Left lung (tissue), 14 donors: ENCODE measurements at places on chromosomes 1 and 21.

DNA sequence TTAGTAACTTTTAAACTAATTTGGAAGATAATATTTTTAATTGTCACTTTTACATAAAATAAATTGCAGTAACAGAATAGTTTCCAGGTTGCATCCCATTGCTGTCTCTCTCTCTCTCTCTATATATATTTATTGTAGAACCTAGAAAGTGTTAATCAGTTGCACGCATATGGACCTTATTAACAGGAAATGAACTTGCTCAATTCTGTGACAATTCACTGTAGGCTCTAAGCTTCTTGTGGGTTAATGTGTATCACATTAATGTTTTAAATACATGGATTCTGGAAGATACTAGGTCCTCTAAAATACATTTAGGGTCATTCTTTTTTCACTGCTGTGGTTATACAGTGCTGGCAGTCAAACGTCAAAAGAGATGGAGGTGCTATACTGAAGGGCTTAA is 33.1 kb downstream of the LRRC71 start:
- no peak for DNase-seq

- no peak for DNase-seq
Measured at GRCh38 chr1:25900219-25900618, 6.0 kb downstream of the STMN1 start.

DNA sequence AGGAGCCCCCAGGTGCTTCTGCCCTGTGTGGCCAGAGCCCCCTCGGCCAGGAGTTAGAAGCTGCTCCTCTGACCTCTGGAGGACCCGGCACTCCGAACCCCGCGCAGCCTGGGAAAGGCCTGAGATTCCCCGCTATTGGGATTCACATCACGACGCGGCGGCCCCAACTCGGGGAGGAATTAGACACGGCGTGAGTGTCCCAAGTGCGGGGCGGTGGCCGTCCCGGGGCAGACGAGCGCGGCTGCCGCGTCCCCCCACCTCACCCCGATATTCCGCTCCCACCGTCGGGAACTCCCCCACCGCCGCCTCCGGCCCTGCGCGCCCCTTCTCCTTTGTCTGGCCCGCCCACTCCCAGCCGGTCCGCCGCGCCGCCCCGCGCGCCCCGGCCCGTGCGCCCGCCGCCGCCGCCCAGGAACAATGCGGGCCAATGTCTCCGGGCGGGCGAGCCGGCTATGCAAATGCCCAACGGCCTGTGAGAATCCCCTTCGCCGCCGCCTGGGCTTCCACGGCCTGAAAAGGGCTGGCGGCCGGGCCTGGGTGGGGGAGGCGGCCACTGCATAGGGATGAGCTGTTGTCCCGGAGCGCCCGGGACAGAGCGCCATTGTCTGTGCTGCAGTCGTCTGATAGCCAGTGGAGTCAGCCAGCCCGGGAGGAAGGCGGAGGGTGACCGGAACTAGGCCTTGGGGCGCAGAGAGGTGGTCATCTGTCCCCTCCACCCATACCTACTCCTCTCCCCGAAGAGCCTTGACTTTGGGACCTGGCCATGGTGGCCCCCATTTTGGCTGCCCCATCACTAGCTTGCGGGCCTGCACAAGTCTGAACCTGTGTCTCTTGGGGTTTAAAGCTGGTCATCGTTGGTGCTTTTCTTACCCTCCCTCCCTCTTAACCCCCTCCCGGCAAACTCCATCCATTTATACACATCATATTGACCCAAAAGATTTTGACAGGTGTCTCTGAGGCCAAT is 19.4 kb downstream of the RHBG start:
- DNase-seq = no peak

DNA sequence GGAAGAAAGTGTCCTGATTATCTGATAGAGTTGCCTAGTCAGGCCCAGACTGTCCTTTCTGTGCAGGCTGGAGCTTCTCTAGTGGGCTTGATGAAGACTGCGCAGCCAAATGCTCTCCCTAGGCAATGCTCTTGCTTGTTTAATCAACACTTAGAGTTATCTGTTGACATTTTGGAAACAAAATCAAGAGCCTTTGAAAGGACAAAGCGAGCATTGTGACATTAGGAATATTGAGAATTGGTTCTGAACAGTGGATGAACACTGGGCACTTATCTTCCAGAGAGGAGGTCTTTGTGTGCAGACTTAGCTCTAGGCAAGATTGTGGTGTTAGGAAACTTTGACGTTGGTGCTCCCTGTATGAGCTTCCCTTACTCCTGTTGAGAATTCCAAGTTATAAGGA is 94.5 kb downstream of the DNTTIP2 start:
- no peak for DNase-seq

DNA sequence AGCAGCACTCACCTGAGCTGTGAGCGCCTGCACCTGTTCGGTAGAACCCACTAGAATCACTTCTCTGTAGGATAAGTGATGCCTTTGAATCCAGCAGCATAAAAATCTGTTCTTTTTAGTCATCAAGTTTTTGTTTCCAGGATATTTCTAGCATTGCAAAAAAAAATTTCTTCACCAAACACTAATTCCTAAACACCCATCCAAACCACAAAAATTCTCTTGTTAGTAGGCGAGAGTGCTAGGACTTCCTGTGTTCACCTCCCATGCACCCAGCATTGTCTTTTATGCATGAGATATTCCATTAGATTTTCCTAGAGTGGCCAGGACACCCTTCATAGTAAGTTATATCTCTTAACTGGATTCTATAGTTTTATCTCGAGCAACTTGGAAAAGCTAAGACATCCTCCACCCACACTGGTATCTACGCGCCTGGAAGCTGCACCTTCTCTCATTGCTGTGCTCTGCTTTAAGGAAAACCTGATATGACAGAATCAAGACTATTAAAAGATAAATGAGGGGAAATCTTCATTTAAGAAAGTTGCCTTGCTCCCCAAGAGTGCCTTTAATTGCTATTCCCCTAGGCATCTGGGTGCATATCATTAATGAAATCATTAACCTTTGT is 12.3 kb downstream of the SERTAD4 start:
- DNase-seq = no peak

DNA sequence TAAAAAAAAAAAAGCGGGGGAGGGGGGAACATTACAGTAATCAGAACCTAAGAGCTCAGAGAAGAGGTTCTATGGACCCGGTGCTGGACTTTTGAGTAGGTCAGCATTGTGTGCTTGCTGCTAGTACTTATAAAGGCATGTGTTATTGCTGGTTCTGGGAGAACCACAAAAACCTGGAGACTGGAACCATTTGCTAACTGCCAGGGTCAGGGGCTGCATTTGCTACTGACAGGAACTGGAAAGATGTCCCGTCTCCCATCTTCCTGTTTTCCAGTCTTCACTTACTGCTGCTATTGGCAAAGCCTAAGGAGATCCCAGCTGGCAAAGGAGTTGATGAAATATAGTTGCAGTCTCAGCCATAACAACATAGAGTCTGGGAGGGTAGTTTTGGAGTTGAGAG is 4.3 kb downstream of the RNF2 start:
- DNase-seq = no peak

- DNase-seq = no peak
Measured at GRCh38 chr1:24980836-24981630, 51.0 kb upstream of the RUNX3 start.

DNA sequence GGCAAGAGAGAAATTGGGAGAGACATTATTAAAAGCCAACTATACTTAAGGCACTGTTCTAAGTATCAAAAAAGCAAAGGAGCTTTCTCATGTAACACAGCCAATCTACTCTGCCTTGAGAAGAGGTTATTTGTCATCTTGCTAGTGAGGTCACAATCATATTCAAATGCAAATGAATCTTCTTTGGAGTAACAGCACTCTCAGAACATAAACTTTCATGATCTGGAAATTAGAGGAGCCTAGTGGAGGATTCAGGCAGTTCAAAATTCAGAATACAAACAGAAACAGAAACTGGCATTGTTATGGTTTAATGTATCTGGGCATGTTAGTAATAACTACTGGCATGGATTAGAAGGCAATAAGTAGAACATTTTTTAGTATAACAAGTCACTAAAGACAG is 57.4 kb downstream of the ARID4B start:
- DNase-seq = no peak

DNA sequence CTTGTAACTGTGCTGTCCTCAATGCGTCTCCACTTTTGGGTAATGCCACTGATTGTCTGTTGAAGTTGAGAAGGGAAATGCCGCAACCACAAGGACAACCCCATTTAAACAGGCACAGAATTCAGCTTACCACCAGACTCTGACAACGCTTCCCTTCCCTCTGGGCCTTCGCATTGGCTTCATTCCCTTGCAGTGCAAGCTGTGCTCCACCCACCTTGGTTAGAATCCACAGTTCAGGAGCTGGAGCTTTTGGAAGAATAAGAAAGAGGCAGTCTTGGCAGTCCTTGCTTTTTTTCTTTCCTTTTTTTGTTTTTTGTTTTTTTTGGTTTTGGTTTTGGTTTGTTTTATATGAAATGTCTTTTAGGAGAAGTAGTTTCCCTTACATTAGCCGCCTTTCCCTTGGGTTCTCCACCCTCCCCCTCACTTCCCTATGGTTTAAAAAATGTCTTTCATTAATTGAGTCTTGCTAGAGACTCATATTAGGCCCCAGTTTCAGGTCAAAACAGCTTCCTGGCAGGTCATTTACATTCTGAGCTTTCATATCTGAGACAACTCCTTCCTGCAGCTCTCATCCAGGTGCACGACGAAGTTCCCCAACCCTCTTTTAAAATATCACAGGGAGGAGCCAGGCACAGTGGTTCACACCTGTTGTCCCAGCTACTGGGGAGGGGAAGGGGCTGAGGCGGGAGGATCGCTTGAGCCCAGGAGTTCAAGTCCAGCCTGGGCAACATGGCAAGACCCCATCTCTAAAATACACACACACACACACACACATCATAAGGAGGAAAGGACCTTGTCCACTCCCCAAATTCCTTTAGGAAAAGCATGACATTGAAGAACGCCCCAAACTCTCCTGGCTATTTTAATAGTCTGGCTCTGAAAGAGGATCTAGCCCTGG is 20.7 kb upstream of the LAX1 start:
- peak; percentile 50 for DNase-seq

DNA sequence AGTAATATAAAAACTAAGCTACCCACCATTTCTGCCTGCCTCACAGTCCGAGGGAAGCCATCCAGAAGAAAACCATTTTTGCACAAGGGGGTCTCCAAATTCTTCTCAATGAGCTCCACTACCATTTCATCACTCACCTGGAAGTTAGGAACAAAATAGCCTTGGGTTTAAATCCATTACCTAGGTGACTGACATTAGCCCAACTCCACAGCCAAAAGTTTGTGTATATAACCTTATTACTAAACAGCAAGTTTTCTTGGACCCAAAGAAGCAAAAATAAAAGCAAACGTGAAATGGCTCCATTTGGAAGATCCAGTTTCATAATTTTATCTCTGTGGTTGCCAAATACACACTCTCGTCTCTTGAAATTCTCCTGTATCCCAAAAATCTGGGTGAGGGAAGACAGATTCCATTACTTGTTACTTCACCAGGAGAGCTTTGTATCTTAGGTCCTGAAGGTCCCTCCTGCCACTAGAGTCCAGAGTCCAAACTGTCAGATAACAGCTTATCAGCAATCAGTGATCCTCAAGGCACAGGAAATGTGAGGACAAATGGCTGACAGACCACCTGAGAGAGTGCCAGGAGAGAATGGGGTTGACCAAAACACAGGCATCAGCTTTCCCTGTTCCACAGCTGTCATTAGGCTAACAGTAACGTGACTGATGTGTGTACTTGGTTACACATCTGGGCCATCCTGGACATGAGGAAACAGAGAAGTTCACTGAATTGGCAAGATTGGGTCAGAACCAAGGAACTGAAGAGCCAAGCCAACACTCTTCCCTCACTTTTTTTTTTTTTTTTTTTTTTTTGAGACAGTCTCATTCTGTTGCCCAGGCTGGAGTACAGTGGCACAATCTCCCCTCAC is 14.9 kb downstream of the AK2 start:
- no peak for DNase-seq

DNA sequence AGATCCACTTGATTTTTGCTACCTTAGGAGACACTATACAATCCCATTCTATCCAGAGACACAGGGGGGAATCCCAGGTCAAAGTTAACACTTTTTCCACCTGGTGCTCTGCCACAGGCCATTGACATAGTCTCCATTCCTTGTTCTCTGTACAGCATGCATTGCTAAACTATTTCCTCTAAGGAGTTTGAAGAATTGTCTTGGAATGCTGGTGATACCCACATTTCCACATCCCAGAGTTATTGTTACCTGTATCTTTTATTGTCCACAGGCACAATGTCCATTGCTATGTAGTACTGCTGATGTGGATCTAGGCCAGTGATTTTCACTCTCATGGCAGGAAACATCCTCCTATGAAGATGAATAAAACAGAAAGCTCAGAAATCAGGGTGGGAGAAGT is 61.9 kb downstream of the TBX15 start:
- DNase-seq = no peak

- DNase-seq = no peak
Measured at GRCh38 chr1:228935855-228936727, 200.8 kb downstream of the RHOU start.
